CD14-positive monocyte (primary cell): ENCODE measurements at places on chromosomes 2 and 18. TPM values are rescaled to one million over a fixed set of nuclear protein-coding genes. Genes with fewer than 3 reads are reported as not detected.

The TMEM198 gene
- polyA plus RNA-seq, result not detected

The ADNP2 gene
- polyA plus RNA-seq, result 3.6 TPM

The AKAIN1 gene
- polyA plus RNA-seq, result not detected

The PLEKHM3 gene
- 3.0 TPM for polyA plus RNA-seq

The MYO5B gene
- polyA plus RNA-seq, result not detected

The KCNG3 gene
- not detected for polyA plus RNA-seq

The LOXHD1 gene
- polyA plus RNA-seq, result 6.2 and 10.9 TPM in 2 replicates

- no peak for DNase-seq
Measured at GRCh38 chr18:36158266-36158867, 28.7 kb downstream of the ELP2 start.

- DNase-seq, result no peak
Measured at GRCh38 chr2:186746584-186746983, 52.7 kb downstream of the FAM171B start.

DNA sequence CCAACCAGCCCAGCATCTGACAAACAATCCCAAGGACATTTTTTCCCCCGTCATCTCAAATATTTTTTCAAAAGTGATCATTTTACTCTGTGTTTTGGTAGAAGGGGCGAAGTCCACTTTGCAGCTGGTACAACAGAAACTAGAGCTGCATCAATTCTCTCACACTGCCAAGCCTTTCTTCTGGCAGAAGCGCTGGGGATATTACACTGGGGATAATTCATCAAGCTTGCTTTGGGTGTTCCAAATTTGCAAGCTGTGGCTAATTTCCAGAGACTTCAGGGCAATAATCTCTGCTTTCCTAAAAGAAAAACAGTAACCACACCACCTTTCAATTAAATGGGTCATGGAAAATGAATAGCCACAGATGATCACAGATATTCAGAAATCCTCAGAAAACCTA lies 238.3 kb downstream of the SLC8A1 start:
- no peak for DNase-seq

GRCh38 chr18:24103320-24104021 lies 35.4 kb upstream of the CABYR start:
- DNase-seq, result no peak

DNA sequence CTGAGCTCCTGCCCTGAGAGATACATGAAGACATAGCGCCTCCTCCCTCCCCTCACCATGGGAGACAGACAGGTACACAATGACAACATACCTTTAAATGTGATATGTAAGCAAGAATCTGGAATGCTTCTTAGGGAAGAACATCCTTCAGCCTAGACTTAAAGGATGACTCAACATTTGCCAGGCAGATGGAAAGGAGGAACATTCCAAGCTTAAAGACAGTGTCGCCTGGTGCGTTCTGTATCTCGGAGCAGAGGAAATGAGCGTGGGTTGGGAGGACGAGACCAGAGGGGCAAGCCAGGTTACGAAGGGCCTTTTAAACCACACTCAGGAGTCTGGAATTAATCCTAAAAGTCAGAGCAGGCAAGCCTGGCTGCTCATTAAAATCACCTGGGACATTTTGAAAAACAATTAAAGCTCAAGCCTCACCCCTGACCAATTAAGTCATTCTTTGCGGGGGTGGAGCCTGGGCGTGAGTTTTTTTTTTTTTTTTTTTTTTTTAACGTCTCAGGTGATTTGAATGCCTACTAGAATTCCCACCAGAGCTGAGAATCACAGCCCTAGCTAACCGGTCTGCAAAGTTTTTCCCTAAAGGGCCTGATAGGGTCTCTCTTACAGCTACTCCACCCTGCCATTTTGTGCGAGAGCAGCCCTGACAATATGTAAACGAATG lies 131.2 kb upstream of the SEC11C start:
- DNase-seq, result no peak

DNA sequence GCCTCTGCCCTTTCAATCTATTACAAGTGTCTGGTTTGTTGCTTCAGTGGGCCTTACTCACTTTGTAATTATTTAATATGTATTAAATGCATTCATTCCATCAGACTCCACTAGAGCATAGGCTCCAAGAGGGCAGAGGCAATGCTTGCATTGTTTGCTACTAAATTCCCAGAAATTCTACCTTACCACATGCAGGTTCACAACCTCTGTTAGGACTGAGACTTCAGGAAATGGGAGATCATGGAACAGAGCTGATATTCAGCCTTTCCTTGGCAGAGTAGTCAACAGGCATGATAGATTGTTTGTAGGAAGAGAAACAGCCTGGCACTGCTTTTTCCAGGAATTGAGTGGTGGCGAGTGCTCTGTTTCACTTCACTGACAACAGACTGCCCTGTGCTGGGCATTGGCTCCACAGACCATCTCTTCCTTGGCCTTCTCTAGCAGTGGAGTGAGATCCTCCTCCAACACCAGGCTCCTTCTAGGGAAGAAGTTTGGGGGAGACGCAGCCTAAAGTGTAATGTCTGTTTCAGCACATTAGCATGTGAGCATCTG lies 6.2 kb upstream of the MATN3 start:
- DNase-seq, result no peak

DNA sequence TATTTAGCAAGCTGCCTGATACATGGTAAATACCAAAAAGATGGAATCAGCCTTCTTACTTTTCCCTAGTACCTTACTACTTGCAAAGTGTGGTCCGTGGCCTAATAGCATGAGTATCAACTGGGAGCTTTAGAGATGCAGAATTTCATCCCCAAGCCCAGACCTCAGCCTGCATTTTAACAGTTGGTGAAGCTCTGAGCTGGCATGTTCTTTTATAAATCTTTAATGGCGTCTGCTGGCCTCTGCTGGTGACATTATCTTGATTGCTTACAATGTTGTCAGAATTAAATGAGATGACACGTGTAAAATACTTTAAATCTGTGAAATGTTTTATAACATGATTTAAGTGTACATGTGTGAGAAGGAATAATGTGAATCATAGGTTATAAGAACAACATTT lies 115.1 kb upstream of the NOSTRIN start:
- no peak for DNase-seq

DNA sequence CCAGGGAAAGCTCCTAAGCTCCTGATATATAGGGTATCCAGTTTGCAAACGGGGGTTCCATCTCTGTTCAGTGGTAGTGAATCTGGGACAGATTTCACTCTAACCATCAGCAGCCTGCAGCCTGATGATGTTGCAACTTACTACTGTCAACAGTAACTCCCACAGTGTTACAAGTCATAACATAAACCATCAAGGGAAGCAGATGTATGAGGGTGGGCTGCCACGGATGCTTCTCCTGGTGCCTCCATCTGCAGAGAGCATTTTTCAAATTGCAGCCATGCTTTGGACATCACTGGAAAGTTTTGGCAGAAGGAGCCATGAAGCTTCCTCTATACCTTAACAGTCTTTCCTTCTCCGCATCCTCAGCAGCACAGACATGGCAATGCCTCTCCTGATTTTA lies 234.5 kb downstream of the ANKRD36B start:
- DNase-seq, result no peak

- no peak for DNase-seq
Measured at GRCh38 chr18:29041976-29042375, 865.0 kb upstream of the CDH2 start.

- DNase-seq, result no peak
Measured at GRCh38 chr2:131419441-131419840, 55.5 kb upstream of the RAB6D start.

DNA sequence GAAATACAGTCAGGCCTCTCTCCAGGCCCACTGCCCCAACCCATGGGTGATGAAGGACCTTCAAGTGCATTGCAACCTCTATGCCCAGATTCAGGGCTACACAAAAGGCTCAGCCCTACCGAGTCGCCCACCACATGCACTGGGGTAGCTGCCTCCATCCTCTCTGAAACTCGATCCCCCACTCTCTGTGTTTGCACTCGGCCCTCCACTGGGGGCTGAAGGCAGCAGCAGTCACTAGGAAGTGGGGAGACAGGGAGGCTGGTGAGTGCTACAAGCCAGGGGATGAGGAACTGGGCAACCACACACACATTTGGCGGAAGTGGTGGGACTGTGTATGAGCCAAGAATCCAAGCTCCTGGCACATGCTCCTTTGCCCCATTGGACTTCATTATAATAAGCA lies 94.6 kb downstream of the CERS6 start:
- peak; percentile 55 for DNase-seq

DNA sequence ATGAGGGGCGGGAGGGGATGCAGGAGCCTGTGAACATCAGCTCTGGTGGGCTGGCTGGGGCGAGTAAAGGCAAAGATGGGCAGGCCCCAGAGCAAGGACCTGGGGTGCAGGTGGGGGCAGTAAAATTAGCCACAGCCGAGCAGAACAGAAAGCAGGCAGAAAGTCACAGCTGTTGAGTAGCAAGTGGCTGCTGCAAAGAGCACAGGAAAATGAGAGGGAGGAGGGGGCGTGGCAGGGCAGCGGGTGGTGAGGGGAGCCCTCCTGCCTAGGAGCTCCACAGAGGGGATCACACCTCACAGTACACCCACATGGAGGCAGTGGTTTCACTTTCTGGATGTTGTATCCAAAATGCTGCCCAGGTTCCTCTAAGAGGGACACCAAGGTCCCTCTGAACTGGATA lies 79.6 kb downstream of the LBH start:
- DNase-seq, result no peak

DNA sequence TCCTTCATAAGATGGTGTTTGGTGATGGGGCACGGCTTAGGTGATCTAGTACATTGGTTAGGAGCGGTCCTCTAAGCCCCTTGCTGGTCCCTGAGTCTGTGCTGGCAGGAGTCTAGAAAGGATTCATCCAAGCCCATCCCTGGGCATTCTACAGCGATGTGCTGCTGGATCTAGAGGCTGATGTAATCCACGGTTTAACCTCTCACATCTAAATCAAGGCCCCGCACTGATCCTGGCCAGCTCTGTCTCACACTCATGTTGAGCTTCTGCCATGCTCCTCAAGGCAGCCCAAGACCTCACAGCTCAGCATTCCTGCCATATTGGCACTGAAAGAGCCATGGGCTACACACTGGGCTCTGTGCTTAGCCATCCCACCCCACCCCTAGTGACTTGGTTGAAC lies 664.8 kb downstream of the STK39 start:
- DNase-seq, result no peak

DNA sequence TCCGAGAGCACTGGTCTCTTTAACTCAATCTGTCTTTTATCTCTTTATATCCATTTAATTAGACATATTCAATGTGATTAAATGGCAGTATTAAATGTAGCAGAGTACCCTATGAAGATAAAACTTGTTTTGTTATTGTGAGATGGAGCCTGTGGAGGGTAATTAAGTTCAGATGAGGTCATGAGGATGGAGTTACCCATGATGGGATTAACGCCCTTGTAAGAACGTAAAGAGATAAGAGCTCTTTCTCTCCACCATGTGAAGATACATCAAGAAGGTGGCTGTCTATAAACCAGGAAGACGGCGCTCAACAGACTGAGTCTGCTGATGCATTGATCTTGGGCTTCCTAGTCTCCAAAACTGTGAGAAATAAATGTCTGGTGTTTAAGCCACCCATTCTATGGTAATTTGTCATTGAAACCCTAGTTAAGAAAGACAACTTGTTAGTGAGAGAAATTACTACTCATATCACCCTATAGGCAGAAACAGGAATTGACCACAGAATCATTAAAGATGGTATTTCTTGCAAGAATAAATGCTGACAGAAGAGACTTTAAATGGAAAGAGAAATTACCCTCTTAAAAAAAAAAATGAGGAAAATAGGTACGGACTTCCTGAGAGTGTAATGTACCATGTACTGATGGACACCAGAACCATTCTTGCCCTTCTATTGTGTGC lies 738.7 kb upstream of the CHAC2 start:
- no peak for DNase-seq

DNA sequence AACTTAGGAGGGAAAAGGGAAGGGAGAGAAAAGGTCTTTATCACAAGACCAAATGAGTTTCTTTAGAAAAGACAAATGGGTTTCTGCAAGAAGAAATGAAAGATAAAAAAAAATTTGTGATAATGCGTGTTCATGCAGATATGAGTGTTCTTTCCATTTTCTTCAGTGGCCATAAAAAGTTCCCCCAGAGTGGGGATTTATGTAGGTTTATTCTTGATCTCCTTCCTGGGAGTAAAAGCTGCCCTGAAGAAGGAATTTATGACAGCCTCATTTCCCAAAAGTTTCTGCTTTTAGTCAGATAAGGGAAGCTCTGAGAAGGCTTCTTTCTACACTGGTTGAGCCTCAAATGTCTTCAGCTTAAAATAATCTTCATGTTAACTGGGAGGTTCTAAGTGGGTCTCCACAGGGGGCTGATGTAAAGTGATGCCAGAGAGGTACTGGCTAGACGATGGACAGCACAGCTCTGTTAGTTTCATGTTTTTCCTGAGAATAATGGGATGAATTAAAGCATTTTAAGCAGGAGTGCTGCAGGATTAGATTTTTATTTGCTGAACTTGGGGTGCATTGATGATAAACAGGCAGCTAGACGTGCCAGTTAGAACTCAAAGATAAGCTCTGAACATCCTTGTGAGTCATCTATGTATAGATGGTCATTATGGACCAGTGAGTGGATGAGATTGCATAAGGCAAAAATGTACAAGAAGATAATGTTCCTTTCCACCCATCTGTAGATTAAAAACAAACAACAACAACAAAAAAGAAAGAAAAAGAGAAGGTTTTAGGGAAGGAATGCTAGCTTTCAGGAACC lies 99.4 kb upstream of the MSH2 start:
- DNase-seq, result peak; percentile 41

- DNase-seq, result no peak
Measured at GRCh38 chr2:84879584-84880394, 1.1 kb downstream of the TRABD2A start.

DNA sequence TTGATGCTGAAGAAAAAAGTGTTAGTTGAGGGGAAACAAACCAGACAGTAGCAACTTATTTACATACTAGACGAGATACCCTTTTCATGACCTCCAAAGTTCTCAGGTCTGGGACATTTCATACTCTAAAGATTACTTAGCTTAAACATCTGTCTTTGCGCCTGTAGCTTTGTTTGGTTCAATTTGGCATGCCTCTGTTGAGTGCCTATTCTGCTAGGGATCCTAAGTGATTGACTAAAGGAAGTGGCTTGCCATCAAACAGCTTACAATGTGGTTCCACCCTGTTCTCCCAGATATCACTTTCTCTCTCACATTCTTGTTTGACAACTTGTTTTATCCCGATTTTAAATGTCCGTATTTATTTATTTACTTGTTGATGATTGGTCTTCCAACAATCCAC lies 488.8 kb downstream of the PARD3B start:
- DNase-seq, result no peak

DNA sequence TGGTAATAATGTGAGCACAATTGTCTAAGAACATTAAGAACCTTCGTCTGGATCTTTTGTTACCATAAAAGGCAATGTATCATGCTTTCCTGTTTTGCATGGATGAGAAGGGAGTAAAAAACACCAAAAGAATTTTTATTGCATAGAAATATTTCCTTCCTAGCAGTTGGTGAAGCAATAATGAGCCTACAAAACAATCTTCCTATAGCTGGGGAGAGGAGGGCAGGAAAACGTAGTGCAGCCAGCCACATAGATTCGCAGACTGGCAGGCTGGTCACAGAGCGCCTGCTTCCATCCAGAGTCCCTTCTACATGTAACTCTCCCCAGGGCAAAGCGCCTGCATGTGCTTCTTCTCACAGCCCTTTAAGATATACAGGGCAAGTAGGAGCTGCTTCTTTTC lies 190.4 kb downstream of the BABAM2 start:
- DNase-seq, result no peak
